ENCODE measurements at places on chromosomes 6 and 20. TPM values are rescaled to one million over a fixed set of nuclear protein-coding genes. Genes with fewer than 3 reads are reported as not detected.
A peak's percentile ranks its signal among the peaks of the same experiment; 100 is the strongest.

Gene CLVS2
- total RNA-seq, result not detected

Gene MCHR2
- not detected for total RNA-seq

Gene OLIG3
- total RNA-seq, result not detected

Gene RRAGD
- 125 TPM for total RNA-seq

Gene DEFB132
- total RNA-seq, result not detected

Gene TMX4
- total RNA-seq, result 115 TPM

Gene PLAGL1
- total RNA-seq, result 11.9 TPM

Gene ECT2L
- 1.5 TPM for total RNA-seq

Gene CPNE5
- total RNA-seq, result 5.2 TPM

Gene TAGAP
- 1.4 TPM for total RNA-seq

DNA sequence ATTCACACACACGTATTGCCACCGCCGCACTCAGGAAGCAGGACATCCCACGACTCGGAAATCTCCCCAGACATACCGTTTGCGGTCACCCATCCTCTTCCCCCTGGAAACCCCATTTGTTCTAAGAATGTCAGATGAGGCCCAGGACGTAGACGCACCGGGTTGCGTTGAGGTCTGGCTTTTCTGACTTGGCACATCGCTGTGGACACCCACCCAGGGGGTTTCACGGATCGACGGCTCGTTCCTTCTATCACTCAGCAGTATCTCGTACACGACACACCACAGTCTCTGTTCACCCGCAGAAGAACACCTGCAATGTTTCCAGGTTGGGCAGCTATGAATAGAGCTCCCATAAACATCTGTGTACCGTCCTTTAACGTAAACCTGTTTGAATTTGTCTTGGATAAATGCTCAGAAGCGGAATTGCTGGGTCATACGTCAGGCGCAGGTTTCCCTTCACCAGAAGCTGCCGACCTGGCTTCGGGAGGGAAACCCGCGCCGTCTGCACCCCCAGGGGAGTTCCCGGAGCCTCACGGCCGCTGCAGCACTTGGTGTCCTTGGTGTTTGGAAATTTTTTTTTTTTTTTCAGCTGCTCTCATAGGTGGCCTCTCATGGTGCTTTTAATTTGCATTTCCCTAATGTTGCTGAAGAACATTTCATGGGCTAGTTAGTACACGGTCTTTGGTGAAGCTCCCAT, 9.3 kb upstream of the EEF1A2 start:
- peak; percentile 12 for DNase-seq

- DNase-seq, result no peak
Observed at GRCh38 chr6:138655828-138656227, 117.7 kb upstream of the CCDC28A start.

- DNase-seq, result no peak
Observed at GRCh38 chr6:4912559-4912958, 91.3 kb downstream of the RPP40 start.

- DNase-seq, result no peak
Observed at GRCh38 chr6:110341663-110342596, 16.2 kb downstream of the METTL24 start.

GRCh38 chr20:36086767-36087166, 67.8 kb upstream of the EPB41L1 start:
- DNase-seq, result no peak

DNA sequence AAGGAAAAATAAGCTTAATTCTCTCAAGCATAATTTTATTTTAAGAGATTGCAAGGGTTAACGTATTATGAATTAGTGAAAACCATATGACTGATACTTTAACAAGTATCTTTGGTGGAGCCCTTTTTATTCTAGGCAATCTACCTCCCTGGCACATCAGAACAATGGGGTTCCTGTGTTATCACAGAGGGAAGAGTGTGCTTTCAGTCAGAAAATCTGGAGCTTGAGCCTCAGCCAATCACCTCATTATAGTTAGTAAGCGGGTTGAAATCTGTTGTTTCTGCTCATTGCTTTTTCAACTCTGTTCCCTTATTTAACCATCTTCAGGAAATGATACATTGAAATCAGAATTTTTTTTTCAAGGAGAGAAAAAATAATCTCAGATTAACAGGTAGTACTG, 391 bp downstream of the ADGRF1 start:
- no peak for DNase-seq

GRCh38 chr6:169427856-169428255, 174.2 kb upstream of the THBS2 start:
- no peak for DNase-seq

DNA sequence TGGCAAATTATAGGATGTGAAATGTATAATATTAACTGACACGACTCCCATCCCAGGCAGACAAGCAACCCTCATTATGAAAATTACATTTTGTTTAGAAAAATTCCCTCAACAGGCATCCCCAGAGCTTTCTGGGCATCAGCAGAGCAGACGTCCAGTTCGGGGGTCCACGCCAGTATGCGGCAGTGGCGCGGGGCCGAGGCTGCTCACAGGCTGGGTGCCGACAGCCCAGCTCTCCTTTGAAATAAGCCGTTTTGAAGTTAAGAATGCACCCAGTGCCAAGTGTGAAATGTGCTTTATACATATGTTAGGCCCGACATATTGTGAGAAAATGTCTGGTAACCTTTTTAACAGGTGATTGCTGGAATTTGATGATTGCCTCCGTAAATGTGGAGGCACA, 50.4 kb downstream of the RPP40 start:
- DNase-seq, result no peak

GRCh38 chr20:62158541-62158940, 15.0 kb downstream of the SS18L1 start:
- DNase-seq, result no peak

GRCh38 chr6:1481286-1481685, 91.9 kb downstream of the FOXF2 start:
- no peak for DNase-seq

GRCh38 chr20:63624486-63624885, 2.4 kb downstream of the GMEB2 start:
- no peak for DNase-seq

DNA sequence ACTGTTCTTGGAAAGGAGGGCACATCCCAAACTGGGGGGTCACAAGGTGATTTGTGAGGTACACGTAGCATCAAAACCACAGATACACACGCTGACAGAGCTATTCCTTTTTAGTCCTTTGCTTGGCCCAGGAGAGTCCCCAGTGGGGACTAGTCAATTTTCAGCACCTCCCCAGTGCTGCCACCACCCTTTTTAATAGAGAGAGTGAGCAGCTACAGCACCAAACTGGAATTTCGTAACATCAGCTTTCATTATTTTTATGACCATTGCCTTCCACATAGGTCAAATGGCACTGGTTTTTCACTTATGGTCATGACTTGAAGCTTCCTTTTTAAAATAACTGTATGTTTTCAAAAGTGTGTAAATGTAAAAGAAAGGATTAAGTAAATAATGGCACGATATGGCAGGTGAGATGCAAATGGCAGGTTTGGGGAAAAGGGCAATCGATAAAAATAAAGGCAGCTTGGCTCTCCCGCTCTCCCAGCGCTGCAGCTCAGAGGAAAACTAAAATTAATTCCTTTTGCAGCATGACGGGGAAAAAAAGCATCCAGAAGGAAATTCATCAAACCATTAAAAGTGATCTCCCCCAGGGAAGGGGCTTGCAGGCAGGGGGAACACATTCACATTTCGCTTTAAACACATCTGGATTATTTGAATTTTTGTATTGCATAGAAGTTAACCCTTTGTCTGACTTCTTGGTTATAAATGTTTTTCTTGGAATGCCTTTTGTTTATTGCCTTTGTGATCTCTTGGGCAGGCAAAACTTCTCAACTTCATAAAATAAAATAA, 95.2 kb downstream of the ANKRD60 start:
- DNase-seq, result no peak

GRCh38 chr6:138393871-138394783, 9.9 kb upstream of the HEBP2 start:
- DNase-seq, result no peak

DNA sequence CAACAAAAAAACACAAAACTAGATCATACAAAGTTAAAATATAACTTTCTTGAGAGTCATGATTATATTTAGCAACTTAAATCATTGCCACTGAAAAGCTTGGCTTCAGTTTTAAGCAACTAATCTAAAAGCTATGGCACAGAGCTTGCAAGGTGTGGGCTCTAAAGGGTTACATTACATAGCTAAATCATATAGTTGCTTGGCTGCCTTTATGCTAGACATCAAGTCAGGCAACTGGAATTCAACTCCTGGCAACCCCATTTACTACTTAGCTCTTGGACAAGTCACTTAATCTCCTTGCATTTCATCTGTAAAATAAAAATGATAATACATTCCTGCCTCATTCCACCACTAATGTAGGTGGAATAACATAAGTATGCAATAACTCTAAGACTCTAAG, 40.9 kb upstream of the GCM1 start:
- DNase-seq, result no peak

DNA sequence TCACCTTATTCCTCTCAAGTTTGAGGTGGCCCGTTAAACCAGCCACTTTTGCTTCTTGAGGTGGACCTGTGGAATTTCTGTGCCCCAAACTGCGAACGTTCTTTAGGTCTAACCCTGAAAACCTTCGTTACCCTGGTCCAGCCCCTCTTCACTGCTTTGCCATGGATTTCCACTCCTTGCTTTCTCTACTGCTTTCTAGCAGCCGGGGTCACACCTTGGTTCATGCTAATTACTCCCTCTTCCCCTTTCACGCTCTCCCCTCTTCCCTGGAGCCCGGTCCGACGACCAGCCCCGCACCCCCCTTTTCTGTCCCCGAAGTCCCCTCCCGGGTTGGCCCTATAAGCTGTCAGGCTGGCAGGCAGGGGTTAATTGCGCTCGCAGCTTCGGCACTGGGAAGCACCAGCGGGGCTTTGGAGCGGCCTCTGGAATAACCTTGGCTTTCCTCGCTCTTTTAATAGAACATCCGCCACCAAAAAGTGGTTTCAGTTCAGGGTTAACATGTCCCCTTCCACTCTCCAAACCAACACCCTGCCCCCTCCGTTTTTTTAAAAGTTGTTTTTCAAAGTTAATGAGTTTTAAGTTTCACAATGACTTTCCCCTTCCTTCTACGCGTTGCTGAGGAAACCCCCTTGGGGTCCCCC, 1.4 kb upstream of the HIVEP1 start:
- DNase-seq, result peak; percentile 80

DNA sequence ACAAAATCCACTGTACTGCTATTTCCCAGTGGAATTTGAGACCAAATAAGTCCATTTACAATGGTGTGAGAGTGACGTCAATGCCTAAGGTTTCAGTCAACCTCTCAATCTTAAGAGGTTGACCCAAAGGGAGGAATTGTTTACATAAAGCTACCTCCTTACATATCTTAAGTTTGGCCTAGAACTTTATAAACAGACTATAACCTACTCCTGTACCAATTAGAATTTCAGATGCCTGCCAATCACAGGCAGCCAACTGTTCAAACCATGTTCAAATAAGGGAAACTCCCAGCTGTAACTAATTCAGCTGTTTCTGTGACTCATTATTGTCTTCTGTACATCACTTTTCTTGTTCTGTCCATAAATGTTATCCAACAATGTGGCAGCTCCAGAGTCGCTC, 14.5 kb downstream of the LGSN start:
- no peak for DNase-seq

DNA sequence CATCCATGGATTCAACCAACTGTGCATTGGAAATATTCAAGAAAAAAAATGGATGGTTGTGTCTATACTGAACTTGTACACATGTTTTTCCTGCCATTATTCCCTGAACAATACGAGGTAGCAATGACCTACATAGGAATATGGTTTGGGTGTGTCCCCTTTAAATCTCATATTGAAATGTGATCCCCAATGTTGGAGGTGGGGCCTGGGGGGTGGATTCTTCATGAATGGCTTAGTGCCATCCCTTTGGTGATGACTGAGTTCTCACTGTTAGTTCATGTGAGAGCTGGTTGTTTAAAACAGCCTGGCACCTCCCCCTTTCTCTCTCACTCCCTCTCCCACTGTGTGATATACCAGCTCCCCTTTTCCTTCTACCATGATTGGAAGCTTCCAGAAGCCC, 139.8 kb upstream of the BACH2 start:
- no peak for DNase-seq

DNA sequence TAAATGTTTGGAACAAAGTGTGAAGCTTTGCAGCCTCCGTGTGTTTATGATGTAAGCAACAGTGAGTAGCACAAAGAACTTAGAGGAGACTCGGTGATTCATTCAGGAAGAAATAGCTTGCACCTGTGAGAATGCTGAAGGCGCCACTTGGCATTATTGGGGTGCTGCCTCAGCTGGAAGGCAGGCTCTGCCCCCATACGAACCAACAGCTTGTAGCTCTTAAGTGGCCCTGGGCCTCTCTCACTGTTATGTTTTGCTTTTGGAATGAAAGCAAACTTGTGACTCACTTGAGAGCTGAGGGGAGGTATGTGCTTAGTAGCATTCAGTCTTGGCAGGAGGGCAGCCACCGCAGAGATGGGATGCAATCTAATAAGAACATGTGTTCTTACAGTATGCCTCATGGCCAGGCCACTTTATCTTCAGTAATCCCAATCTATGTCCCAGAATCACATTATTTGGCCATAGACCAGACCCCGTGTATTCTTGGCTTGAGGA, 310.7 kb downstream of the EYA4 start:
- DNase-seq, result peak; percentile 66

GRCh38 chr6:5439749-5440148, 178.4 kb downstream of the FARS2 start:
- no peak for DNase-seq

DNA sequence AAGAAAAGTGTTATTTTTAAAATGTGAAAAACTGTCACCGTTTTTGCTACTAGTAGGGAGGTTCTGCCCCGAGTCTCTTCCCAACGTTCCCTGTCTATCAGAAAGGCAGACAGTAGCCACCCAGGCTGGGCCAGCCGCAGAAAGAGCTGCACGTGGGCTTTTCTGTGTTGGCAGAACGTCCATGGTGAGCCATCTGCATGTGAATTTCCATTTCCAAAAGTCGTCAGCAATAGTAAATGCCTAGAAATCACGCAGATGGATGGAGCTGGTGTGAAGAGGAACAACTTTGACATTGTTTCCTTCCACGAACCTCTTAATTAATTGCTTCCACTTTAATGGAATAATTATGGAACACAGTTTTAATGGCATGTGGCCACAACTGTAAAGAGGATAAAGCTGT, 97.5 kb downstream of the FAM120B start:
- DNase-seq, result no peak

DNA sequence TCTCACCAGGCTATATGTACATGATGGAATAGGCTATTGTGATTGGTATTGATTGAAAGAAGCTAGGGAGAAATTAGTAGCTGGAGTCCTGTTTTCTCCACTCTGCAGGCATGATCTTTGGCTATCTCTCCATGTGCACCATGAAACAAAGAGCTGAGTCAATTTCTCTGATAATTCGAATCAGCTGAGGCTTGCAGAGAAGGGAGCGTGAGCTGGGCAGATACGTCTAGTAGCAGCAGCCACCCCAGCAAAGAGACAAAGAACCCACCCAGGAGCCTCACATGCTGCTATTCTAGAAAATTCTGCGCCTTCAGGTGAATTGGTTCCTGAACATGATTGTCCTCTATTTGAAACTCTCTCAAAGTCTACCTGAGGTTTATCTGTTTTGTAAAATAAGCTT, 6.9 kb upstream of the SGK1 start:
- no peak for DNase-seq

- DNase-seq, result no peak
Observed at GRCh38 chr20:50034567-50035180, 51.9 kb downstream of the SNAI1 start.
